ENCODE measurements at places on chromosomes 3 and 15.

GRCh38 chr3:42662037-42662812 is 8.7 kb downstream of the ZBTB47 start:
- DNase-seq: no peak

DNA sequence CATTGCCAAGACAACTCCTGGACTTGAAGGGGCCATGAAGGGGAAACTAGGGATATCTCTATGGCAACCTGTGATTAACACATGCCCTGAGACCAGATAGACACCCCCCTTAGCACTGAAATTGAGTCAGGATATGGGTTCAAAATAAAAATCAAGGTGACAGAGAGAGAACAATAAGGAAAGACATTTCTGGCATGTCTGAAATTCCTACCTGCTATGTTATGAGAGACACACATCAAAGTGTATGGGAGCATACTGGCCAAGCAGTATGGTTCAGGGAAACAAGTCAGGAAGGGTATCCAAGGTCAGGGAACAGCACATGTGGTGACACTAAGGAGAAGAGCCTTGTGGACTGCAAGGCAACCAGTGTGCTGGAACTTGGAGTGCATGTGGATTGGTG is 388.7 kb downstream of the SHQ1 start:
- no peak for DNase-seq

DNA sequence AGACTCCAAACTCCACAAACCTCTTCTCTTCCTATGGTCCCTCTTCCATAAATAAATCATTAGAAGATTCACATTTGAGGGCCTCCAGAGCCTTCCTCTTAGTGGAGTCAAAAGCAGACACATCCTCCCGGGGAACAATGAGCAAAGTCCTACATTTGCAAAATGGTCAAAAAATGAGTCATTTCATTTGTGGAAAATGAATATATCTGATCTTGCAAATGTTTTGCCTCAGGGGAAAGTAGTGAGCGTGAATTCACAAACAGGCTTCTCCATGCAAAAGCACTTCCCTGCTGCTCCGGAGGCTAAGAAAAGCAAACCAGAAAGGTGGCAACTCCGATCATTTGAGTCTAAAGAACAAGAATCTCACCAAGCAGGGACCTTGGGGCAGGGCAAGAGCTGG is 86.7 kb upstream of the IQSEC1 start:
- DNase-seq: no peak

DNA sequence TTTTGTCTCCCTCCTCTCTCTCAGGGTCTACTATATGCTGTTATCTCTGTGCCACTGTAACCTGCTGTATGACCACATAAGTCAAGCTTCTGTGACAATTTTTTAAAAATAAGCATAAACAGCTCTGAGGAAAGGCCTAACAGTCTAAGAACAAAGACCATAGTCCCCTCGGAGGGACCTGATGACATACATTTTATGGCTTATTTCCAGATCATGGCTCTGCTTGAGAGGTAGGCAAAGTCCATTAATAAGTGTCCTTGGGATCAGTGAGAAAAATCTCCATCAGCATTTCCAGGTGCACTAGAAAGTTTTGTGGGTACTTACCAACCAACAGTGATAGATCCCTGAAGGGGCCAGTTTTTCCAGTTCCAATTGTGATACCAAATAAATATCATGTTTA is 123.8 kb downstream of the TNIK start:
- DNase-seq: no peak

DNA sequence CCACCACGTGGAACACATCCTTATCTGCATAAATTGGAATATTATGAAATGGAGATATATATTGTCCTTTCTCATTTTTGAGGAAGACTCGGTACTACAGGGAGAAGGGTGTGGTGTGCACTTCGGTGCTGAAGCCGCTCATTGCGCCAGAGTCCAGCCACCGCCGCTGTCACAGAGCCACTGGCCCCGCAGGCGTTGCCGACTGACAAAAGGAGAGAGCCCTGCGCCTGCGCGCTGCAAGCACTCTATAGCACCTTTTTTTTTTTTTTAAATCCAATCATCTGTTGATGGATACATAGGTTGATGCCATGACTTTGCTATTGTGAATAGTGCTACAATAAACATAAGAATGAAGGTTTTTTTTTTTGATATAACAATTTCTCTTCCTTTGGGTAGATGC is 130.0 kb upstream of the TBC1D5 start:
- no peak for DNase-seq

DNA sequence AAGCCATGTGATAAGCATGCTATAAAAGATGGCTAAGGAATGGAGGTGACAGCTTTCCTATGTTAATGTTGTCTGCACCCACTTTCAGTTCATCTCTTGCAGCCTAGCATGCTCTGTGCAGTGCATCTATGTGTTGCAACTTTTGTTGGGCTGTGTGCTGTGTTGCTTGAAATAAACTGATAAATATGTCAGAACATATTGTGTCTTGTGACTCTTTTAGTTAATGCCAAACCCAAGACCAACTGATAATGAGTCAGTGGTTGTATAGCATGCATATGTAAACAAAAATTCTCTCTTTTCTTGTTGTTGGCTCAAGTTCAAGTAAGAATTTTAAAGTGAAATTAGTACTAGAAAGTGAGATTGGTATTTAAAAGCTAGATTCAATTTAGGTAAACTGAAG is 37.0 kb upstream of the SCN10A start:
- DNase-seq: no peak

GRCh38 chr3:146892041-146892440 is 286.9 kb upstream of the PLSCR5 start:
- no peak for DNase-seq

GRCh38 chr15:65416845-65417416 is 5.8 kb downstream of the IGDCC4 start:
- no peak for DNase-seq

DNA sequence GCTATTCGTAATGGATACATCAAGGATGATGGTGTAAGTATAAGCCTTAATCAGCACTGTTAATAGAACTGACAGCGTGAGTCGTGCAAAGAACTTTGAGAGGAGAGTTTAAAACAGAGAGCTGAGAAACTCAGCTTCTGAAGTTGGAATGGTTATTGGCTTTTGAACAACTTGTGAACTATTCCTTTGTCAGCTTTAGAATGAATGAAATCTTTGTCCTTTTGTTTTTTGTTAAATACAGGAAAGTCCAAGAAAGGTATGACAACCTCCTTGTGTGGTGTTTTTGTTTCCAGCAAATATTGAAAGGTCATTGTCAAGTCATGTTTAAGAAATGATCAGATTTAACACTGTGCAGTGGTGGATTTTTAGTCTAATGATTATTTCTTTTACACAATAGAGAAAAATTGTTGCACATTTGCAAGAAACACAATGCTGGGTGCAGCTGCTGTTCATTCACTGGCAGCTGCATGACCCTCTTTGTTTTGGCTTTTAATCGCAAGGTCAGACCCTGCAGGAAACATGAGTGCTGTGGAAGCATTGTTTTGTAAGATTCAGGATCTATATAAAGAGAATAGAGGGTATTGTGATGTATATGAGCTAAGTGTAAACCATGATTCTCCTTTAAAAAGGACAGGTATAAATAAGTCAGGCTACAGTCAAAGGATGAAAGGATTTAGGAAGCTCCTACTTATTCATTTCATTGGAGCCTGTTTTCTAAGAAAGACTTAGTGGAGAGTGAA is 21.7 kb upstream of the ABHD10 start:
- DNase-seq: no peak

- DNase-seq: no peak
Observed at GRCh38 chr3:153901152-153901551, 220.0 kb upstream of the ARHGEF26 start.

GRCh38 chr3:122679085-122679881 is 1.4 kb upstream of the PARP14 start:
- peak; percentile 86 for DNase-seq

DNA sequence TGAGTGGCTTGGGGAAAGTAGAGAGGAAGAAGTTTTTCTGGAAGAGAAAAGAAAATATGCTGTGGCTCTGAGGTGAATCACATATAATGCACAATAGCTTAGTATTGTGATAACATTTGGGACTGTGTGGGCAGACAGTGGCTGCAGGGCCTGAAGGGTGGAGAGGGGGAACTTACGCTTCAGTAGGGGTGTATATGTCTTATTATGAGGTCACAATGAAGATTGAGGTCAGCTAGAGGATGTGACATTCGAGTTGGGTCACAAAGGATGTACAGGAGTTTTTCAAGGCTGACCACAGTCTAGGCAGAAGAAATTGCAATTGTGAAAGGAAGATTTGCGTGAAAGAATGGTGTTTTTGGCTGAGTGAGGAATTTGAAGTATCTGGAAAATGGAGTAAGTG is 414.8 kb downstream of the LPP start:
- no peak for DNase-seq

DNA sequence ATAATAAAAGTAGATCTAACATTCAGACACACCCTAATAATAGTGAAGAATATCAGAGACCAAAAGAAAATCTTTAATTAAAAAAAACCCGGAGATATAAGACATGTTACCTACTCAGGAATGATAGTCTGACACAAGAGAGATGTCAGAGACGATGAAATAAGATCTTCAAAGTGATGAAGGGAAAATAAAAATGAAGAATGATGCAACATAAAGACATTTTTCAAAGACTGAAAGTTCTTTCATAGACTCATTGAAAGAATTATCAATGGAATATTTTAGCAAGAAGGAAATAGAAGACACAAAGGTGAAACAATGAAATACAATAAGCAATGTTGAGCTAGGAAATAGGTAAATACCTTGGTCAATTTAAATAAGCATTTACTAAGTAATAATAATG is 19.6 kb downstream of the HCLS1 start:
- no peak for DNase-seq

DNA sequence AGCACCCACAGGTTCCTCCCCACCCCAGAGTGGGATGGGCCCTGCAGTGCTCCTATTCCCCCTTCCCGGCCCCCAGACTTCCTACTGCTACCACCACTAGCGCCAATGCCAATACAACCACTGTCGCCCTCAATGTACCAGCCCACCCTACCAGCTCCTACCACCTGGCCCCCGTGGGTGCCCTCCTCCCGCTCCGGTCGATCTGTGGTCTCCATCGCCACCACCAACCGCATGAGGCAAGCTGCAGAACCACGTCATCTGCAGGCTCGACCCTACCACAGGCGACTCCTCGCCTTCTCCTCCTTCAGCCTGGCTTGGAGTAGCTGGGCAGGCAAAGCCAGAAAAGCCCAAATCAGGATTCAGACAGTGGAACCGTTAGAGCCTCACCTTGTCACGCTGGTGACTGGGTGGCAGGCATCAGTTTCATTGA is 179.3 kb downstream of the POTEB3 start:
- no peak for DNase-seq

- DNase-seq: no peak
Observed at GRCh38 chr15:85518979-85519761, 138.8 kb downstream of the AKAP13 start.

DNA sequence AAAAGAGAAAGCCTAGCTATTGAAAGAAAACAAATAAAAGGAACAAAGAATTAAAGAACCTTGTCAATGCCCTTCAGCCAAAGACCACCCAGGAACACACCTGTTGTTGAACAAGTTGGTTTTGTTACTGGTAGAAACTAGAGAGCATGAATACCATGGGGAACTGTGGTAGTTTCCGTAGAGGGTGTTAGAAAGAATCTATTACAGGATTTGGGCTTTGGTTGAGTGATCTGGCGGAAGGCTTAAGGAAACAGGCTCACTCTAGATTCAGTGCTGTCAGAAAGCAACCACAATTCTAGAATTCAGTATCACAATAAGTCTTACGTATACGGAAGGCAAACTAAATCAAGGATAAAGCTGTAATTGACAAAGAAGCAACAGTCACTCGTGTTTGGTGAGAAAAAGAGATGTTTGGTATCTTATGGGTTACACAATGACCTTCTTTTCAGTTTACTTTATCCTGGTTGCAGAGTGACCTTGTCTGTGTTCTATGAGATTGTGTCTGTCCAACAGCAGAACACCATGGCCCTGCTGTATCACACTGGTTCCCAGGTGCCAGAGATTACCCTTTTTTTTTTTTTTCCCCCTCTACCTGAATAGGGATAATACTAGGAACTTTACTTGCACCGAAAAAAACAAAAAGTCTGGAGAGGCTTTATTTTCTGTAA is 265.9 kb downstream of the SHQ1 start:
- no peak for DNase-seq

DNA sequence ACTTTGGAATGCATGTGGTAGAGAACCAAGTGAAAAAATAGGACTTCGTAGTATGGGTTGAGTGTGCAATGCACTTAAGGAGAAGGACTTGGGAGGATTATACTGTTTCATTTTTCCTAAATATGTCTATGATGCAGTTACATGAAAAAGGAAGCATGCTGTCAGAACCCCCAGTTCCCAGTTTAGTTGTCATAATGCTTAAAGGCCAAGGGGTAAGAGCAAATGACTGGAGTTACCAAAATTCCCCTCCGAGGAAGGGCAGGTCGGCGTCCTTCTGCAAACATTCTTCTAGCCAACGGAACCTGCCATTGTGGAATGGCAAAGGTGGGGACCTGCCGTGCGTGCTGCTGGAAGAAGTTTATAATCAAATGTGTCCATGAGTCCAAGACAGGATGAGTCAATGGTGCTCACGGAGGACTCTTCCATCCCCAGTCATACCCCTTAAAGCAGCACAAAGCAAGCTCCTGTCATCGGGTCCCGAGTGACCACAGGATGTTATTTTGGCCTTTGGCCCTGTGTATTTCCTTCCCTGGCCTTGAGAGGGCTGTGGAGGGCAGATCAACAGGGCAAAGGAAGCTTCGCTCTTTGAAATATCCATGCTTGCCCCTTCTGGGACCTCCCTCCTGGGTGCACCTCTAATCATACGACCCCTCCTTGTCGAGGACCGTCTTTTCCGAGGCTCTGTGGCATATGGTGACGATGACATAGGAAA is 93.2 kb downstream of the SLCO3A1 start:
- DNase-seq: no peak

DNA sequence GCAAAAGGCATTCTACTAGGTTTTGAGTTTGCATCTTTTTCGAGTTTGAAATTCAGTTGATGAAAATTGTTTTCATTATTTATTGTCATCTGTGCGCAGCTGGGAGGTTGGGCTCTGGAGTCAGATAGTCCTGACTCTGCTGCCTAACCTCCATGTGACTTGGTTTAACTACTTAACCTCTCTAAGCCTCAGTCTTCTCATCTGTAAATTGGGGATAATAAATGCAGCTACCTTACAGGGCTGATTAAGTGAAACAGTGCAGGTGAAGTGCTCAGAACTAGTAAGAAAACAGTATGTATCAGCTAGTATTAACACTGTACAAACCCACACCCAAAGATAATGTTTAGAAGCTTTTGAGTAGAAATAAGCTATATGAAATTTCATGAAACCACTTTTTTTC is 14.1 kb upstream of the UBE2E1 start:
- no peak for DNase-seq

- DNase-seq: no peak
Observed at GRCh38 chr15:69085325-69086081, 71.0 kb downstream of the NOX5 start.

GRCh38 chr3:105676621-105677300 is 192.1 kb downstream of the CBLB start:
- peak; percentile 35 for DNase-seq

DNA sequence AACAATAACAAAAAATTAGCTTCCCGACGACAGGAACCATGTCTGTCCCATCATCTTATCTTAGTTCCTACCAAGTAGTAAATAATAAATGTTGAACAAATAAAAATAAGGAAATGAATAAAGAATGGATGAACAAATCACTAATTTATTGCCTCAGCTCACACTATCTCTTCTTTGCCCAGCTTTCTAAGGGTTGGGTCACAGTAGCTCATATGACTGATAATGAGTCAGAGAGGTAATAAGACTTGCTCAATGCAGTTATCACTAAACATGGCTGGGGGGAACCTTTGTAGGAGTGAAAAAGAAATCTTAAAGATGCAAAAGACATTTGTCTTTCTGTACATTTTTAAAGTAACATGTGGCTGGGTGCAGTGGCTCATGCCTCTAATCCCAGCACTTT is 182.2 kb downstream of the WDR76 start:
- no peak for DNase-seq

Data from stimulated activated naive CD8-positive, alpha-beta T cell treated with anti-CD3 and anti-CD28 coated beads, Interleukin-15, Interleukin-2, amounts not matched to agents 100 U/mL and 50 U/mL, for 24 hours (primary cell).